Neural crest cell (in vitro differentiated cells): ENCODE measurements at places on chromosomes 2 and 18. TPM values are rescaled to one million over a fixed set of nuclear protein-coding genes. Genes with fewer than 3 reads are reported as not detected.

DNA sequence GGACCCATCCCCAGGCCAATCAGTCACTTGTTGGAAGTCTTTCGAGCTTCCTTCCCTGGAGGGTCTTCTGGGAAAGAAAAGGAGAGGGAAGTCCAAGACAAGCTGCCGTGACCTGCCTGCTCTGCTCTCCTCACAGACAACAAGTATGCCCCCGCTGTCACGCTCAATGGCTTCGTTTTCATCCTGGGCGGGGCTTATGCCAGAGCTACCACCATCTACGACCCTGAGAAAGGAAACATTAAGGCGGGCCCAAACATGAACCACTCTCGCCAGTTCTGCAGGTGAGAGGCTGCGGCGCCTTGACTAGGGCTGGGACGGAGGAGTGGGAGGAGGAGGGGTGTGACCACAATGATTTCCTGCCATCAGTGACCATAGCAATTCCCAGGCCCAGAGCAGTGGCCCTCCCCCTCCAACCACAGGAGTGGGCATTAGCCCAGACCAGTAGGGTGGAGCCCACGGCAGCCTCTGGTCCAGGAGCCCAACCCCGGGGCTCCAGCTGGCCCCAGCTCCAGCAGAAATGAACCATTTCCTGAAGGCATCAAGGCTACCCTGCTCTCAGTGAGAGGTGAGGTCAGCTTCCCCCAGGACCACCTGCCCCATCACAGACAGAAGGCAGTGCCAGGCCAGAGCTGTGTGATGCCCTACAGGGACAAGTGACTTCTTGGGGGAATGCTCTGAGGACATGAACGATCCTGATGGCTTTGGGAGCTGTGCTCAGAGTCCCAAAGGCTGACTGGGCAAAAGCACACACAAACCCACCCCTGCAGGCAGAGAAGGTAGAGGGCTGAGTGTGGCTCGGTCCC lies 223.1 kb downstream of the ATAD2B start:
- H3K27ac ChIP-seq, result no peak overlapping the region
- no peak for DNase-seq
- H3K4me1 ChIP-seq, result peaks cover 7% of the 10 kb centered on the region
- H3K27me3 ChIP-seq, result no peaks in the 10 kb centered on the region
- H3K36me3 ChIP-seq, result peaks cover 43% of the 10 kb centered on the region

GRCh38 chr2:227025510-227025909 lies 138.5 kb downstream of the COL4A4 start:
- H3K27ac ChIP-seq, result no peak overlapping the region
- no peaks in the 10 kb centered on the region for H3K27me3 ChIP-seq
- no peak for DNase-seq
- H3K4me3 ChIP-seq, result no peak overlapping the region

- H3K4me3 ChIP-seq, result no peak overlapping the region
- no peaks in the 10 kb centered on the region for H3K27me3 ChIP-seq
- DNase-seq, result no peak
- H3K36me3 ChIP-seq, result no peaks in the 10 kb centered on the region
These were observed 455.1 kb upstream of the HS6ST1 start for GRCh38 chr2:128773641-128774319.

DNA sequence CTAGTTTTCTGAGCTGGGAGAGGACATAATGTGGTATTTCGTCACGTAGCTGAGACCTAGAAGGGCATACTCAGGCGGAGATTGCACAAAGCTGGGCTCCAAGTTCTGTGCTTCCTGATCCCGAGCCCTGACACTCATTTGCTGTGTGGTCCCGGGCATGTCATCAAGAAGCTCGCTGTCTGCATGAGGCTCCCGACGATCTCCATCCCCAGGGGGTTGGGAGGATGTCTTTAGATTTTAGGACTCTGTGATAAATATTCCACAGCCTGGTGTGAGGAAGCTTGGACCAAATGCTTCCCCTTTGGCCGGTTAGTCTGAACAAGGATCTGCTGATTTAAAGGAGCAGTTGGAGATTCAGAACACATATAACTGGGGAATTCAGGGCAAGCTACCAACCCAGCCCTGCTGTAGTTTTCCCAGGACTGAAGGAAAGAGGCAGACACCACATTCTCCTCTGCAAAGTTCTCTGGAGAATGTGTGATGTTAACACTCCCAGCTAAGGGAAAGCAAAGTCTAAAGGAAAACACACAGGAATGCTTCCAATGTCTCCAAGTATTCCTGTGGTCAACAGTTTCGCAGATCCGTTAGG lies 2.3 kb downstream of the KCNE4 start:
- DNase-seq, result no peak
- H3K27ac ChIP-seq, result no peak overlapping the region
- no peaks in the 10 kb centered on the region for H3K36me3 ChIP-seq
- H3K4me1 ChIP-seq, result peaks cover 46% of the 10 kb centered on the region
- H3K4me3 ChIP-seq, result no peak overlapping the region

DNA sequence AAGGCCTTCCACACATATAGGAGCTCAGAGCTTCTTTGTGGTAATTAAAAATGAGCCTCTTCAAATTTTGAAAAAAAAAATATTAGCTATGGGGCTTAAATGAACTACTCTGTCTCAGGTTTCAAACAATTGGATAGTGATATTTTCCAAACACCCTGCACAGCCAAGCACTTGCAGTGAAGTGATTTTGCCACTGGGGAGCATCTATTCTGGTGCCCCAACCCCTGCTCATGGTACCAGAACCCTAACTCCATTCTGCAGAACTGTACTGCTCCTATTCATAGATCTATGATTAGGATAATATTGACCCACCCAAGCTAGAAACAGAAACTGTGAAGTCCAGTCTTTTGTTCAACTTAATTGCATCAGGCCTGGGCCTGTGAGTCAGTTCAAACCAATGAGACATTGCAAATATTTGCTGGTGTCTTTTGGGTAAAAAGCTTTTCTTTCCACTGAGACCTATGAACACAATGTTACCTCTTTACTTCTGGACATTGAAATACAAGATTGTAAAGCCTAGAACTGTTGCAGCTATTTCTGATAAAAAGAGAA lies 324.0 kb downstream of the GALNT13 start:
- no peak overlapping the region for H3K27ac ChIP-seq
- H3K36me3 ChIP-seq, result no peaks in the 10 kb centered on the region
- no peaks in the 10 kb centered on the region for H3K4me1 ChIP-seq
- no peaks in the 10 kb centered on the region for H3K27me3 ChIP-seq

DNA sequence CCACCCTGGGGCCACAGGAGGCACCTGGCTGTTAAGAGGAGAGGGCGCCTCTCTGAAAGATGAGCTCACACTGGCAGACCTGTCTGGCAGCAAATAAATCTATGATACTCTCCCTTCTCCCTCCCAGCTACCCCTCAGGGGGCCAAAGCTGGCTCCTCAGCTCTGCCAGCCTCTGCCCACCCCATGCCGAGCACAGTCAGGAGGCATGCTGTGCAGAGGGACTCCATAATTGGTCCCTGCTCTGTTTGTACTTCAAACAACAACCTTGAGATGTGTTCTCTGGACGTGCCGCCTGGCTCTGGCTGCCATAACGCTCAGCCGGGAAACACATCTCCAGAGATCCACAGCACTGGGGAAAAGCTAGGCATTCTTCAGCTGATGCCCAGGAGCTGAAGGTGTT lies 126.7 kb downstream of the GALNT14 start:
- no peak for DNase-seq
- H3K4me1 ChIP-seq, result peaks cover 5% of the 10 kb centered on the region
- no peak overlapping the region for H3K4me3 ChIP-seq
- no peaks in the 10 kb centered on the region for H3K36me3 ChIP-seq
- H3K27ac ChIP-seq, result no peak overlapping the region

DNA sequence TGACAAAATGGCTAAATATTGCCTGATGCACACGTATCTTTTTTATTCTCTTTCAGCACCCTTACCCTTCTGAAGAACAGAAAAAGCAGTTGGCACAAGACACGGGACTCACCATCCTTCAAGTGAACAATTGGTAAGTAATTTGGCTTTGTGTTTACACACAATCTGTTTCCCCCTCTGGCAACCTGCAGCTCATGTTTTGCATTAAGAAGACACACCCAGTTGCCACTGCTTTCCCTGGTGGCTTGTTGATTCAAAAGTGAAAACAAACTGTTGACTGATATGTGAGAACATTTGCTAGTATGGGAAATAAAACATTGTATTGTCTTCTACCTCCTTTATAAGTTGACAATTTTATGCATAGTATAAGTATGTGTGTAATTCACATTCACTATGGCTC lies 113.0 kb downstream of the MEIS1 start:
- peaks cover 30% of the 10 kb centered on the region for H3K4me1 ChIP-seq
- no peaks in the 10 kb centered on the region for H3K27me3 ChIP-seq
- no peak overlapping the region for H3K4me3 ChIP-seq
- no peak for DNase-seq
- H3K27ac ChIP-seq, result no peak overlapping the region
- H3K36me3 ChIP-seq, result no peaks in the 10 kb centered on the region

DNA sequence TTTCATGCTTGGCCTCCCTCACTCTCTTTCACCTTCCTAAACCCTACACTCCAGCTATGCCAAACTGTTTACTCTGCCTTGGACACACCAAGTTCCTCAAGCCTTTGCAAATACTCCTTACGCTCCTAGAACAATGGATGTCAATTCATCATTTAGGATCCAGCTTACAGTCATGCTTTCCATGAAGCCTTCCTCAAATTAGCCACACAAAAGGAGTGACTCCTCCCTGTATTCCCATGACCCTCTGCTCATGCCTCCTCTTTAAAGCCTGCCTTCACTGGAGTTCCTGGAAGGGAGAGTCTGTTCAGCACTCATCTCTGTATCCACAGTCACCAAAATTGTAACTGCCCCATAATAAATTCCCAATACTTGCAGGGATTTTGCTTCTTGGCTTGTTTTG lies 721 bp upstream of the EHD3 start:
- no peak for DNase-seq
- peaks cover 46% of the 10 kb centered on the region for H3K4me1 ChIP-seq
- no peaks in the 10 kb centered on the region for H3K36me3 ChIP-seq
- peaks cover 12% of the 10 kb centered on the region for H3K27me3 ChIP-seq
- H3K4me3 ChIP-seq, result peak overlapping the region; percentile 89
- peak overlapping the region; percentile 85 for H3K27ac ChIP-seq

- DNase-seq, result no peak
- no peak overlapping the region for H3K4me3 ChIP-seq
- H3K4me1 ChIP-seq, result no peaks in the 10 kb centered on the region
- H3K27ac ChIP-seq, result no peak overlapping the region
- no peaks in the 10 kb centered on the region for H3K27me3 ChIP-seq
These were observed 123.3 kb upstream of the DCC start for GRCh38 chr18:52216666-52217065.

The SPATS2L gene
- total RNA-seq, result 24.1 and 24.9 TPM in 2 replicates
